B cell (primary cell): ENCODE measurements at places on chromosomes 2 and 18. TPM values are rescaled to one million over a fixed set of nuclear protein-coding genes. Genes with fewer than 3 reads are reported as not detected.

- no peak for DNase-seq
Measured at GRCh38 chr18:54857499-54857898, 29.2 kb downstream of the RAB27B start.

Gene BMP10
- polyA plus RNA-seq, result not detected in 2 replicates

DNA sequence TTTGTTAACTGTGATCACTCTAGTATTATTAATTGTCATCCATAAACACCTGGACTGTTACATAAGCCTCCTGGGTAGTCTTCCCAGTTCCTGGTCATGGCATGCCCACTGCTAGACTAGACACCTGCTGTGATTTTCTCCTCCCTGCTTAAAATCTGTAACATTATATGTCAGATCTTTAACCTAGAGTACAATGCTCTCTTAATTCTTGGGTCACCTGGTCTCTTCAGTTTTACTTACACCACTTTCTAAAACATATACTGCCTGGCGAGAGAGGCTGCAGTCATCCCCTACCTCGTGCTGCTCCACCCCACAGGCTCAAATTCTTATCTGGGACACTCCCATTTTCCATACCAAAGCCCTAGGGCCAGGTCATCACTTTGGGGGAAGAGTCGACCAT is 161.3 kb downstream of the CDH2 start:
- no peak for DNase-seq

DNA sequence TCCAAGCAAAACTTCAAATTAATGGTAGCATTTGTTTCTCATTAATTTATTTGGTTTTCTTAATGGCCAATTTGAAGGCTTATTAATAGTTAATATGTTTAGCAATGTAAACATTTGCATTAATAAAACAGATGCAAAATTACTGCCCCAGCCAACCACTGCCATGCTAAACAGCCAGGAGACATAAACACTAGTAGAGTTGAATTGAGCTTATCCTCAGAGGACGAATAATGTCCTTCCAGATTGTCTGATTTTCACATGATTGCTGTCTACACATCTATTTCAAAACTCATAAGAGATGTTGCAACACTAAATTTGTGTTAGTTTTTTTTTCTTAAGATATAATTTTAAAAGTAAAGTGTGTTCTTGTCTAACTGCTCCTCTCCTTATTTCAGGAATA is 128.5 kb downstream of the DCC start:
- DNase-seq, result no peak

- DNase-seq, result no peak
Measured at GRCh38 chr2:64317707-64318475, 136.1 kb upstream of the LGALSL start.

DNA sequence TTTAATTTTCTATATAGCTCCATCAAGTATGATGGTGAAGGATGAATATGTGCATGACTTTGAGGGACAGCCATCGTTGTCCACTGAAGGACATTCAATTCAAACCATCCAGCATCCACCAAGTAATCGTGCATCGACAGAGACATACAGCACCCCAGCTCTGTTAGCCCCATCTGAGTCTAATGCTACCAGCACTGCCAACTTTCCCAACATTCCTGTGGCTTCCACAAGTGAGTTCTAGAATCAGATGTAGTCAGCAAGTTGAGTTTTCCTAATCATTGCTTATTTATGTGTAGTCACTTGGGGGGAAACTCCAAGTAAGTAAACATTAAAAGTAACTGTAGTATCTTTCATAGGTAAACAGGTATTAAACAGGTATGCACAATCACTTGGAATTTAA is 24.8 kb downstream of the SMAD4 start:
- DNase-seq, result no peak
